ENCODE measurements at places on chromosomes 2 and 18.

GRCh38 chr2:193867454-193867853, 1672.7 kb upstream of the TMEFF2 start:
- no peak for DNase-seq

- no peak for DNase-seq
Measured at GRCh38 chr2:239930378-239930777, 94.8 kb downstream of the NDUFA10 start.

- DNase-seq, result no peak
Measured at GRCh38 chr2:84472856-84473565, 13.9 kb upstream of the SUCLG1 start.

GRCh38 chr2:145682546-145683157, 1162.7 kb upstream of the ZEB2 start:
- DNase-seq, result no peak

DNA sequence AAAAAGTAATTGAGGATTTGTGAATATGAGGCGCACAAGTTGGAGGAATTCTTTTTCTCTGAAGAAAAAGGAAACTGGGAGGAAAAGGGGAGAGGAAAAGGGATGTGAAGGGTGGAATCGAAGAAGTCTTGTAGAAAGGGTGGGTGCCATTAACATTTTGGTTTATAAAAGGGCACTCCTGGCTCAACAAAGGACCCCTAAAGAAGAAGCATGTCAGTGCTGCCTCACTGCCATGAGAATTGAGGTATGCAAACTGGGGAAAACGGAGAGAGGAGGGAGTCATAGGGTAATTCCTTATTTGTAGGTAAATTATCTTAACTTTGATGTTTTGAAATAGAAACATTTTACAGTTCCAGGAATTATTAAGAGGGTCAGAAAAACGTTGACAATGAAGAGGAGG, 207.2 kb downstream of the NAPG start:
- no peak for DNase-seq

GRCh38 chr2:85277416-85278158, 50.2 kb downstream of the TGOLN2 start:
- DNase-seq, result no peak

DNA sequence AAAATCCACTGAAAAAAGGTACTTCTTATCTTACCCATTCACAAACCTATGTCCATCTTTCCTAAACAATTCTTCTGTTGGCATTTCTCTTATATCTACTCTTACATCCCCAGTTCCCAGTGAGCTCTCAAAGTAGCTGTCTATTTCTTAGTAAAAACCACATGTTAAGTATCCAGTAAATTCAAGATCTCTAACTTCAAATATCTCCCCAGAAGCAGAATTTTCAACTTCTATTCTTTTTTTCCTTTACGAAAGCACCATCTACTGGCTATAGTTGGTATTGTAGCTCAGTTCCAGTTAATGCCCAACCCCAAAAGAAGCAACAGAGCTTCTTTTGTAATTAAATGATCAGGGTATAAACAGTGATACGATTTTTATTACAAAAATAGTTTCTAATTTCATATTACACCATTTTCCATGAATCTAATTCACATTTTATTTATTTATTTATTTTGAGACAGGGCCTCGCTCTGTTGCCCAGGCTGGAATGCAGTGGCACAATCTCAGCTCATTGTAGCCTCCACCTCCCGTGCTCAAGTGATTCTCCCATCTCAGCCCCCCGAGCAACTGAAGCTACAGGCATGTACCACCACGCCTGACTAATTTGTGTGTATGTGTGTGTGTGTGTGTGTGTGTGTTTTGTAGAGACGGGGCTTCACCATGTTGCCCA, 28.5 kb downstream of the HRH4 start:
- DNase-seq, result peak; percentile 72

DNA sequence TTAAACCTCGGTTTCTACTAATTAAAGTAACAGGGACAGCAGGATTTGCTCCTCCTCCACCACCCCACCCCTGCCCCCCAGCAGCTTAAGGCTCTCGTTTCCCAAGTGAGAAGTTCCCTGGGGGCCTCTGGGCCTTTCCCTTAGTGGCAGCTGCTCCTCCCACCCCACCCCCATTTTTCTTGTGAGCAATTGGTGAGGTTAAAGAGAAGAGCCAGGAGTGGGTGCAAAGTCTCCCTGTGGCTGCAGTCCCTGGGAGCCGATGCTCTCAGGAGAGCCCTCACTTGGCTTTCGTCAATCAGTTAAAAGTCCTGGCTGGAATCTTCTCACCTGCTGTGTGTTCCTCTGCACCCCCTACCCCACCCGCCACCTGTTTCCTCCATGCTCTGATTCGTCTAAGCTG, 48.7 kb upstream of the AGAP1 start:
- no peak for DNase-seq

DNA sequence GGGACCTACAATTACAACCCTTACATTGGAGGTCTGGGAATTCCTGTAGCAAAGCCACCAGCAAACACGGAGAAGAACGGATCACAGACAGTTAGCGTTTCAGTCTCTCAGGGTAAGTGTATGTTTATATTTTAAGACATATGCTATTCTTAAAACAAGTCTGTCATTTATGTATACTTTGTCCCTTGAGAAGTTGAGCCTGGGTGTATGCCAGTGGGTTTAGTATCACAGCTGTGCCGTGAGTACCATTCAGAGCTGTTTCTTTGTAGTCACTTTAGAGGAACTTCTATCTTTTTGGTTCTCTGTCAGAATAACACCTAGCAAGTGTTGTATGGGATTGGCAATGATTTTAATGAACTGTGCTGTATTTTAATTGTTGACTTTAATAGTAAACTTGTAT, 125.6 kb downstream of the BIRC6 start:
- no peak for DNase-seq

DNA sequence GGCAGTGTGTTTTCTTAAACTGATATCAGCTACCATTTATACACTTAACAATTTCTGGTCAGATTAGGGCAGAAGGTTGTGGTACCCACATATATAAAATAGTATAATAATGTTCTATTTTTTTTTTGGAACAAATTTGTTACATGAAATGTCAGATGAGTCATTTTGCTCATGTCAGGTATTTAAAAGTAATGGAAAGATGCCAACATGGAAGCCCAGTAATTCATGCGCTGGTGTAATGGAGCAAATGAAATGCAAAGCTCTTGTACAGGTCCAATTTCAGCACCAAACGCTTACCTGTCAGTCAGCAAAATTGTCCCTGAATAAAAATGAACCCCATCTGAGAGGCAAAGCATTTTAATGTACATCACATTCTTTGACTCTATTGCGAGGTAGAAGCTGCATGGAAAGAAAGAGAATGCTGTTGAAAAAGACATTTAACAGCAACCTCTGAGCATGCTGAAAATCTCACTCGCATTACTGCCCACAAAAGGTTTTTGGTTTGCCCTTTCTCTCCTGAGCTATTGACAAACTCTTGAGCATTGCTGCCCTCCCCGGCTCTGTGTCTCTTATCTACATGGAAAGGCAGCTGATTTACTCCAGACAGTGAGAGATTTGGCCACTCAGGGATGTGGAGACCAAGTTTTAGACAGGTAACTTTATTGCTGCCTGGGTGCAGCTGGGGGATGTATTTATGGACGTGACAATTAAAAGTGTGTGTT, 217.5 kb downstream of the CAMKMT start:
- DNase-seq, result no peak

DNA sequence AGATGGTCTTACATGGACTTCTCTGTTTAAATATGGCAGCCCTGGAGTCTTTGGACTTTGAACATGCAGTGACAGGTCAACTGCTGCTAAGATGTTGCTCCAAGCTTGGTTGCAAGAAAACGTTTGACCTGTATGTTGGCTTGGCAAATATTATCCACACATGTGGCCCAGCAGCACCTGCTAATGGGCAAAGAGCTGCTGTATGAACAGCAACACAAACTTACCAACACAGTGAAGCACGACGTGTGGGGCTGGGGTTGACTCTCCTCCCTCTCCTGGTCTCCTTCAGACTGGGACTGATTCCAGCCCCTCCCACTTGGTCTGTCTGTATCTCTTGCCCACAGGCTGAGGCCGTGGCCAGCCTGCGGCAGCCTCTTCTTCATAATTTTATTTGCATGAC, 3.8 kb downstream of the KCNE4 start:
- no peak for DNase-seq

- no peak for DNase-seq
Measured at GRCh38 chr2:18412980-18413675, 147.3 kb downstream of the RDH14 start.

- DNase-seq, result no peak
Measured at GRCh38 chr18:2256577-2256976, 314.7 kb downstream of the METTL4 start.

- peak; percentile 24 for DNase-seq
Measured at GRCh38 chr2:176636401-176636800, 367.2 kb downstream of the MTX2 start.

GRCh38 chr2:25740810-25741381, 67.5 kb upstream of the DTNB start:
- DNase-seq, result no peak

DNA sequence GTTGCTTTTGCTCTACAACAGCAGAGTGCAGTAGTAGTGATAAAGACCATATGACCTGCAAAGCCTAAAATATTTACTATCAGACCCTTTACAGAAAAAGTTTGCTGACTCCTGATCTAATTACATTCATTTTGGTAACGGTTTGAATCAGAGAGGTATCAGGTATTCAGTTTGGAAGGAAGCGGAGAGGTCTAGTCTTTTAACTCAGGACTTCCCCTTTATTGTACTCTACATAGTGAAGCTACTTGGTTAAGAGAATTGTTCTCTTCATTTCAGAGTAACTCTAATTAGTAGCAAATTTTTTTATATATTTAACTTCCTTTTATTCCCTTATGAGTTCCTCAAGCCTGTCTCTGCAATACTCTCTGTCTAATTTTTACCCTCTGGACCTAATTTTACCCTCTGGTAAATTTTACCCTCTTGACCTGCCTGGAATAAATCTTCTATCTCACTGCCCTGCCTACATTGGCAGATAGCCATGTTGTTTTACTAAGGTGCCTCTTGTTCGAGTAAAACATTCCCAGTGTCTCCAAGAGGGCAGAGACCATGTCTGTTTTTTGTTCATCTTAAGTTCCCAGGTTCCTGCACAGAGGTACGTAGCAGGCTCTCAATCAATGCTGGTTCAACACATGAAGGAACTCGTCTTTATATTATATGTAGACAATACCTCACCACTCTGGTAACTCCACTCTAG, 170.6 kb downstream of the DNAH6 start:
- DNase-seq, result no peak

GRCh38 chr2:156466739-156467405, 30.7 kb downstream of the GPD2 start:
- DNase-seq, result no peak

GRCh38 chr2:23096906-23097602, 287.9 kb upstream of the KLHL29 start:
- no peak for DNase-seq

All from NCI-H1417 (cell line).